Transverse colon (tissue), 4 donors: ENCODE measurements at places on chromosomes 2 and 18. TPM values are rescaled to one million over a fixed set of nuclear protein-coding genes. Genes with fewer than 3 reads are reported as not detected.

The VIL1 gene
- total RNA-seq = 541 TPM

The TEKT4 gene
- not detected for total RNA-seq

The NPPC gene
- total RNA-seq = not detected

The CPLX4 gene
- not detected for total RNA-seq

The ASXL3 gene
- 0.75 TPM for total RNA-seq

The PMS1 gene
- total RNA-seq = 19.1 TPM

The FAM161A gene
- total RNA-seq = not detected

The KLHL41 gene
- total RNA-seq = 3.4 TPM

DNA sequence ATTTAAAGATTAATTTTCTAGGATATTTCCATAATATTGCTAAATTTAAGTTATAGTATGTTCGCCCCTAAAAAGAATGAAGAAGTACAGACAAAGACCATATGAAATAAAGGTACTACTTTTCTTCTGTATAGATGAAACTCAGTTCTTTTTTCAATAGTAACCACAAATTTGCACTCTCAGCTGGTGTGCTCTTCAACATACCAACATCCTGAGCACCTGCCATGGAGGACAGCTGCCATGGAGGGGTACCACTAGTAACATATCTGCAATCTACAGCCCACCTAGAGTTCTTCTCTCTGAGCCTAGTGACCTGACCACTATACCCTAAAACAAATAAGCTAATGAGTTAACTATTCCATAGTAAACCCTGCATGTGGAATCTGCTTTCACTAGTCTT, 36.8 kb upstream of the ERCC3 start:
- no peak overlapping the region for H3K27ac ChIP-seq
- no peaks in the 10 kb centered on the region for H3K27me3 ChIP-seq
- no peak for DNase-seq
- no peaks in the 10 kb centered on the region for H3K4me1 ChIP-seq

GRCh38 chr2:213087040-213087439, 64.4 kb downstream of the IKZF2 start:
- H3K4me1 ChIP-seq = peaks cover 11% of the 10 kb centered on the region
- no peak for DNase-seq
- H3K36me3 ChIP-seq = no peaks in the 10 kb centered on the region
- no peak overlapping the region for H3K27ac ChIP-seq

- no peak overlapping the region for H3K4me3 ChIP-seq
- H3K36me3 ChIP-seq = no peaks in the 10 kb centered on the region
- H3K27me3 ChIP-seq = no peaks in the 10 kb centered on the region
- H3K4me1 ChIP-seq = no peaks in the 10 kb centered on the region
- H3K27ac ChIP-seq = no peak overlapping the region
Observed at GRCh38 chr2:104028061-104028460, 825.9 kb upstream of the POU3F3 start.

GRCh38 chr18:58927659-58928058, 63.0 kb downstream of the ZNF532 start:
- no peak overlapping the region for H3K4me3 ChIP-seq
- no peaks in the 10 kb centered on the region for H3K27me3 ChIP-seq
- H3K36me3 ChIP-seq = no peaks in the 10 kb centered on the region
- no peak overlapping the region for H3K27ac ChIP-seq

GRCh38 chr2:233240897-233241296, 10.6 kb upstream of the ATG16L1 start:
- DNase-seq = no peak
- no peaks in the 10 kb centered on the region for H3K36me3 ChIP-seq

GRCh38 chr2:20940856-20941255, 103.0 kb downstream of the APOB start:
- H3K27ac ChIP-seq = no peak overlapping the region
- no peaks in the 10 kb centered on the region for H3K36me3 ChIP-seq
- no peak for DNase-seq
- no peaks in the 10 kb centered on the region for H3K4me1 ChIP-seq
- H3K4me3 ChIP-seq = no peak overlapping the region

- no peaks in the 10 kb centered on the region for H3K4me1 ChIP-seq
- H3K27me3 ChIP-seq = no peaks in the 10 kb centered on the region
- no peaks in the 10 kb centered on the region for H3K36me3 ChIP-seq
Observed at GRCh38 chr18:70991577-70991976, 702.7 kb downstream of the SOCS6 start.
